Activated T-cell treated with anti-CD3 and anti-CD28 coated beads, Interleukin-2, amount 50 U/mL, for 24 hours (primary cell): ENCODE measurements at places on chromosomes 11 and 22.

GRCh38 chr11:62402226-62402959, 16.4 kb upstream of the SCGB1A1 start:
- DNase-seq, result peak; percentile 64

GRCh38 chr11:2359557-2359956, 17.6 kb upstream of the CD81 start:
- no peak for DNase-seq

DNA sequence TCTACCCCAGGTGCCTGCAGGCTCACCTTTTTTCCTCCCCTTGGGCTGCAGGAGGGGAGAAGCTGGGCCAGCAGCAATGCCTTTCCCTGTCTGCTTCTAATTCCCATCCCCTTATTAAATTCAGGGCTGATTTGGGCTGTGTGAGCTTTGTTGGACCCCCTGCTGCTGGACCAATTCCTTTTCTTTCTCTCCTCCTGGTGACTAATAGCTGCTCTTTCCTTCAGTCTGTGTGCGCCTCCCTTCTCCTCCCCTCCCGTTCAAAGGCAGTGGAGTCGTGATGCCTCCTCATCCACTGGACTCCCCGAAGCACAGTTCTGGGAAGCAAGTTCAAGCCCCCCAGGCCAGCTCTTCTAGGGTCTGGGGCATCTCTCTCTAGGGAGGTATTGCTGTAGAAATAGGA, 567.9 kb upstream of the CADM1 start:
- DNase-seq, result no peak

DNA sequence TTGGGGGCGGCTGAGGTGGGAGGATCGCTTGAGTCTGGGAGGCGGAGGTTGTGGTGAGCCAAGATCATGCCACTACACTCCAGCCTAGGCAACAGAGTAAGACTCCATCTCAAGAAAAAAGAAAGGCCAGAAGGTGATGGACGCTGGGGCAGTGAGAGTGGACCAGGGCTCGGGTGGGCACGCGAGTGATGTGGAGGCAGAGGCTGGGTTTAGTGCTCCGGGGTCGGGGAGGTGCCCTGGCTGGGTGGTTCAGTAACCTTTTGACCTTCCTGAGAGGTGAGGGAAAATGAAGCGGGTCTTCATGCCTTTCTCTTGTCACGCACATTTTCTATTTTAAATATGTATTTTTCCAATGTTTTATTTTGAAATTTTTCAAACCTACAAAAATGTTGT, 45.1 kb downstream of the ST14 start:
- no peak for DNase-seq

DNA sequence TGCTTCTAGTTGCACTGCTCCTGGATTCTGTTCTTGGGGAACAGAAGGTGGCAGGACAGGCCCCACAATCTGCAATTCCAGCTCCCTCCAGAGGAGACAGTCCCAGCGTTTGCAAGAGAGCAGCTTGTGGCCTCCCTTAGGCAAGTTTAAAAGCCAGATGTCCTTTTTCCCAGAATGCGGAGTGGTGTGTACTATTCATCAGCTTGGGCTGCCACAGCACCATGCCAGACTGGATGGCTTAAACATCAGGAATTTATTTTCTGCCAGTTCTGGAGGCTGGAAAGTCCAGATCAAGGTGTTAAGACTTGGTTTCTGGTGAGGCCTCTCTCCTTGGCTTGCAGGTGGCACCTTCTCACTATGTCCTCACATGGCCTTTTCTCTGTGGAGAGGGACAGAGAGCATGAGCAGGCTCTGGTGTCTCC, 11.7 kb downstream of the MIAT start:
- DNase-seq, result no peak

- DNase-seq, result no peak
Observed at GRCh38 chr22:29994027-29994715, 86.1 kb upstream of the HORMAD2 start.

- DNase-seq, result no peak
Observed at GRCh38 chr11:93080146-93080759, 110.8 kb downstream of the MTNR1B start.

GRCh38 chr11:11787305-11788062, 54.3 kb upstream of the USP47 start:
- DNase-seq, result peak; percentile 72

DNA sequence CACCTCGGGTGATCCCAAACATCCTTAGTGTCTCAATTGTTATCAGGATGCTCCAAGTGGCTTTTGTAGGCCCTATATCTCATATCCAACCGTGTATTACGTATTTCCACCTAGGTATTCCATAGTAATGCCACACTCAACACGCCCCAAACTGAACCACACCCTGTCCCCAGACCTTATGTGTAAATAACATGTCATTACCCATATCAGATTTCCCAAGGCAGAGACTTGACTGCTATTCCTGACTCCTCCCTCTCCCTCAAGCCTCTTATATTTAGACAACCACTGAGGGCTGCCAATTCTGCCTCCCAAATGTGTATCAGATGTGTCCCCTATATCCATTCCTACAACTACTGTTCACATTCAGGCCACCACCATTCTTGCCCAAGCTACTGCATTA, 132.8 kb upstream of the NCAM1 start:
- no peak for DNase-seq

GRCh38 chr11:58527429-58527828, 19.5 kb upstream of the OR5B21 start:
- no peak for DNase-seq

DNA sequence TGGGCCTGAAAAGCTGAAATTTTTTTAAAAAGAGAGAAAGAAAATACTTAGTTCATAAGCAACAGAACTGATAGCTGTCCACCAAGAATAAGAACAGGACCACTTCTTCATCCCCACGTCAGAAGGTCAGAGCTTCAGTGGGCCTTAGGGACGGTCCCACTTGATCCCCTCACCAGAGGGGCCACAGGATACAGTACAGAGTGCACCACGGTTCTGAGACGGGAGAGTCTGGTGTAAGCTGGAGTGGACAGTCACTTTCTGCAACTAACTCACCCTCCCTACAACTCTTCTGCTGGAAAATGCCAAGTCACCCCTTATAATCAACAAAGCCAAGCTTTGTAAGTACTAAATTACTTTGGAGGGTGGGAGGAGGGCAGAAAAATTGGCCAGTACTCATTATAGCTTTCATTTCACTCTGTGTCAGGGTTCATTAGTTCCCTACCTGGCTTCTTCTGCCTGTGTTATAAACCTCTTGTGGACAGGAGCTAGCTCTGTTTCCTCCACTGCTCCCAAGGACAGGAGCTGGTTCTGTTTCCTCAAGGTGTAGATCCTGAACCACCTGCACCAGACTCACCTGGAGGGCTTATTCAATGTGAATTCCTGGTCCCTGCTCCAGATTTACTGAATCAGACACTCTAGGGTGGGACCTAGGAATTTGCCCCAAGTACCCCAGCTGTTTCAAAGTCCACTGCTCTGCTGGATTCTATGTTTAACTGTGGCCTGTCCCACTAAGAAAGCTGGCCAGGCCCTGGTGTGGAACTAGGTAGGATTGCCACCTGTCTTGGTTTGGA, 39.6 kb downstream of the SCGB1A1 start:
- DNase-seq, result no peak

DNA sequence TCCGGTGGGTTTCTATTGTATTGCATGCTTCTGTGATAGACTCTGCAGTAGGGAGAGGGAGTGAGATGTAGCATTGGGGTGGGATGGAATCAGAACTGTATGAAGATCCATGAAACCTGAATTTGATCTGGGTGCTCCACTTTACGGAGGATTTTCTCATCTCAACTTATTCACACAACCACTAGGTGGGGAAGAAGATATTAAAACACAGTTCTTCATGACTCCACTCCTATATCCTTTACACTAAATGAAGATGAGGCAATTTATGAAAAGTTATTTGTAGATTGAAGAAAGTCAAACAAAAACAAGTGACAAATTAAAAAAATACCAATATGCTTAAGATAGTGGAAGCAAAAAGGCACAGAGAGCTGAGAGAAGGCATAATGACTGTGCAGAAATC, 92.6 kb upstream of the PDGFD start:
- DNase-seq, result no peak

DNA sequence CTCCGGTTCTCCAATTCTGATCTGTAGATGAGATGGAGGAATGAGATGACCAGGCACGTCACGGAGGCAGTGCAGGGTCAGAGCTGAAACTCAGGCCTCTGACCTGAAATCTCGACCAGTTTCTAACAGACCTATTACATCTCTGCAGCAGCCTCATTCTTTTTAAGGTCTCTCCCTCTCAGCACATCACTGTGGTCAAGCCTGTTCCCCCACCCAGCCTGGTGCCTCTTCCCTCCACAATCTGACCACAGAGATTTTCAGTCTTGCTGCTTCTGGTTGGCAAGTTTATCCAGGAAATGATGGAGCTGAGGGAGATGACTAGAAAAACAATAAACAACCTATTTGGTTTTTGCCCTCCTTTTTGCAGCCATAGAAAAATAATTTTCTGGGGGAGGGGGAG, 9.5 kb downstream of the GRAMD1B start:
- no peak for DNase-seq

DNA sequence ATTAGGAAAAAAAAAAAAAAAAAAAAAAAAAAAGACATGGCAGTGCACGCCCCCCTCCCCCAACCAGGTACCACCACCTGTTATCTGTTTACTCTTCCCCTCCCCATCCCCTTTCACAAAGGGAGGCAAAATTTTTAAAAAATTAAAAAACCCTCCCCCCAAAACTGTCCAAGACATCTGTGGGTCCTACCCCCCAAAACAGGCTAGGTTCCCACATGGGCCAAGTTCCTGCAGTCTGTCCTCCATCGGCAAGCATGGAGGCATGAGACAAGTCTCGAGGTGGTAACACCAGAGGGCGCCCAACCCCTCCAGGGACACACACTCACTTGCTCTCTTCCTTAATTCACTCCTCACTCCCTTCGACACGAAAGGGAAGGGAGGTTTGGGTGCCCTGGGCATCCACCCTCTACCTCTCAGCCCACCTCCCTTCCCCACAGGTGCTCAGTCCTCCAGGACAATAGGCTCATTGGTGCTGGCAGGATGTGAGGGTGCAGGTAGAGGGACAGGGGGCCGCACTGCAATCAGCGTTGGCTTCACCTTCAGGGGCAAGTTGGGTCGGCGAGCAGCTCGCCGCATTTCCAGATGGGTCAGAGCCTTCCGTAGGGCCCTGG, 2.2 kb upstream of the TUT1 start:
- peak; percentile 81 for DNase-seq
